CD4-positive, alpha-beta T cell treated with Interleukin-12 subunit alpha and Interleukin-12 subunit beta, for 1 hour (primary cell): ENCODE measurements at places on chromosomes 3 and 15.

GRCh38 chr3:194584866-194585265 lies 48.4 kb downstream of the TMEM44 start:
- no peak for DNase-seq

DNA sequence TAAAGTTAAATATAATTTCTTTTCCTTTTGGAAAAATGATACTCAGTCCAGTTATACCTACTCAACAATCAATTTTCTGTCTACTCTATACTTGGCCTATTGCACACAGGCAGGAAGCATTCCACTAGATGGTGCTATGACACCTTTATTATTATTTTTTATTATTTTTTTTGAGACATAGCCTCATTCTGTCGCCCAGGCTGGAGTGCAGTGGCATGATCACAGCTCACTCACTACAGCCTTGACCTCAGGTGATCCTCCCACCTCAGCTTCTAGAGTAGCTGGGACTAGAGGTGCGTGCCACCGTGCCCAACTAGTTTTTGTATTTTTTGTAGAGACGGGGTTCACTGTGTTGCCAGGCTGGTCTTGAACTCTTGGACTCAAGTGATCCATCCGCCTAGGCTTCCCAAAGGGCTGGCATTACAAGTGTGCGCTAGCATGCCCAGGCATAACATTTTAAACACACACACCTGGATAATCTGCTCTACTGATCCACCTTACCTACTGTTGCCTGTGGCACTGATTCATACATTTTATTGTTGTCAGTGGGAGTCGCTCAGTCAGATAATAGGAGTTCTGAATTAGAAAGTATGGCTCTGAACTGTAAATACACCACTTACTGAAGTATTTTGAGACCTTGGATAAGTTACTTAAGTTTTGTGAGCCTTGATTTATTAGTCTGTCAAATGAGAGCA lies 56.2 kb downstream of the EIF3J start:
- peak; percentile 69 for DNase-seq

DNA sequence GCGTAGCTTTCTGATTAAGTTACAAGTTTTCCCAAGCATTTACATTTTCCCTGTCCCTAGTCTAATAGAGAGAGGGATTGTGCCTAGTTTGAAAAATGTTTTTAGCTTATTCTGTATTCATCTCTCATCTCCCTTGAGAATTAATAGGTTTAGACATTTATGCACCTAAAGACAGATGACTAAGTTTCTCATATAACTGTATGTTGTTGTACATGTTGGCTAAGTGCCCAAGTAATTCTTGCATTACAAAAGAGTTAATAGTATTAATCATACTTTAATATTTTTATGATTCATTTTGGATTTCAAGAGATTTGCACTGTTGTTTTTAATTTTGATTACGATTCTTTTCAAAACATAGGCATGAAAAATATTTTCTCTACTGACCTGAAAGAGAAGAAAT lies 109.0 kb upstream of the TBL1XR1 start:
- no peak for DNase-seq

GRCh38 chr3:42771271-42771670 lies 1.8 kb downstream of the CCDC13 start:
- no peak for DNase-seq

GRCh38 chr3:187252311-187252710 lies 39.2 kb downstream of the MASP1 start:
- DNase-seq, result no peak

- no peak for DNase-seq
Measured at GRCh38 chr3:42376344-42376798, 34.0 kb downstream of the LYZL4 start.

DNA sequence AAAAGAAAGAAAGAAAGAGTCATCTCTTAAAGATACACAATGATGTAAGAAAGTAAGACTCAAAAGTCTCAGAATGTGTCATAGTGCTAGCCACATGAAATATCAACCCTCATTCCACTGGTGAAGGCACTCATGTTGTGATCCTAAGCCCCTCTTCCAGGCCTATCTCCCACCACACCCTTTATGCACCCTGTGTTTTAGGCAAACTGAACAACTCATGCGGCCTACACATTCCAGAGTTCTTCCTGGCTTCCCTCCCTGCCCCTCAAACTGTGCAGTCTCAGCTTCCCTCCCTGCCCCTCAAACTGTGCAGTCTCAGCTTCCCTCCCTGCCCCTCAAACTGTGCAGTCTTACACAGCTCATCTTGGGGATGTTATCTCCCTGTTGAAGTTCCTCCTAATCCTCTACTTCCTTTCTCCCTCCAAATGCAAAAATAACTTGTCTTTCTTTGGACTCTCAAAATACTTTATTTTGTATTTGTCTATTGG lies 69.0 kb upstream of the FNDC3B start:
- no peak for DNase-seq
